ENCODE measurements at places on chromosomes 2 and 18. TPM values are rescaled to one million over a fixed set of nuclear protein-coding genes. Genes with fewer than 3 reads are reported as not detected.

- no peak for DNase-seq
Measured at GRCh38 chr18:78873926-78874500, 105.6 kb upstream of the SALL3 start.

- no peak for DNase-seq
Measured at GRCh38 chr2:102005989-102006885, 14.5 kb downstream of the IL1R2 start.

- DNase-seq, result no peak
Measured at GRCh38 chr2:46151577-46151976, 145.6 kb upstream of the EPAS1 start.

DNA sequence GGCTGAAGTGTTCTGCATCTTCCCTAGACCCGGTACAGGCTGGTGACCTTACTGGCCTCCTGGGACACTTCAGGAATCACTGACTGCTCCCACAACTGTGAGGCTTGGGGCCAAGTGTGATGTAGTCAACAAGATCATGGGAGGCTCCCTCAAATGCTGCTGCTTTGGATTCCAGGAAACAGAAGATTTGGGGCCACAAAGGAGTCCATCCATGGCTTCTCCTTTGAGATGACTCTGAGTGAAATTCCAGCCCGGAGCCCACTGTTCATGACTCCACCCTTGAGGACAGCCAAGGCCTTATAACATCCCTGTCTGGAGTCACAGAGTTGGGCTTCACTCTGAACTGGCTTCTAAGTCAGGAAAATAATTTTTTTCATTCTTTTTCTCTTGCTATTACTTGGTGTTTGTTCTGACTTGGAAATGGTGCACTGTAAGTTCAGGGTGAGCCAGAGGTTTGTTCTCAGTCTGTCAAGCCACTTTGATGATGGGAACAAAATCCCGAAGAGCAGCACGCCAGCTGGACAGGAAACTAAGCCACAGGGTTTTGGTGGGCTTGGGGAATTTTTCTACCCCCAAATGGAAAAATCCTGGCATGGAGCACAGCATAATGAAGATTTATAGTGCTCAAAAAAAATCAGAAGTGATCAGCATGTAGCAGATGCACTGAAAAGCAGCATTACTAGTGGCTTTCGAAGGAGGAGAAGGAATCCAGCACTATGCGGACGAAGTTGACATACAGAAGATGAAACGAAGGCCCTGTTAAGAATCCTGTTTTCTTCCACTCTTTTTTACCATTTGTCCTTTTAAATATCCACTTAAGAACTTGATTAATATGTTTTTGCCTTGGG is 98.1 kb upstream of the ZFP36L2 start:
- DNase-seq, result no peak

- no peak for DNase-seq
Measured at GRCh38 chr2:205781244-205781931, 99.1 kb downstream of the NRP2 start.

The SALL3 gene
- 0.30 TPM for total RNA-seq

The LOXHD1 gene
- total RNA-seq, result 0.48 TPM
